ENCODE measurements at places on chromosomes 16 and 17. TPM values are rescaled to one million over a fixed set of nuclear protein-coding genes. Genes with fewer than 3 reads are reported as not detected.

The HOXB1 gene
- total RNA-seq, result not detected

DNA sequence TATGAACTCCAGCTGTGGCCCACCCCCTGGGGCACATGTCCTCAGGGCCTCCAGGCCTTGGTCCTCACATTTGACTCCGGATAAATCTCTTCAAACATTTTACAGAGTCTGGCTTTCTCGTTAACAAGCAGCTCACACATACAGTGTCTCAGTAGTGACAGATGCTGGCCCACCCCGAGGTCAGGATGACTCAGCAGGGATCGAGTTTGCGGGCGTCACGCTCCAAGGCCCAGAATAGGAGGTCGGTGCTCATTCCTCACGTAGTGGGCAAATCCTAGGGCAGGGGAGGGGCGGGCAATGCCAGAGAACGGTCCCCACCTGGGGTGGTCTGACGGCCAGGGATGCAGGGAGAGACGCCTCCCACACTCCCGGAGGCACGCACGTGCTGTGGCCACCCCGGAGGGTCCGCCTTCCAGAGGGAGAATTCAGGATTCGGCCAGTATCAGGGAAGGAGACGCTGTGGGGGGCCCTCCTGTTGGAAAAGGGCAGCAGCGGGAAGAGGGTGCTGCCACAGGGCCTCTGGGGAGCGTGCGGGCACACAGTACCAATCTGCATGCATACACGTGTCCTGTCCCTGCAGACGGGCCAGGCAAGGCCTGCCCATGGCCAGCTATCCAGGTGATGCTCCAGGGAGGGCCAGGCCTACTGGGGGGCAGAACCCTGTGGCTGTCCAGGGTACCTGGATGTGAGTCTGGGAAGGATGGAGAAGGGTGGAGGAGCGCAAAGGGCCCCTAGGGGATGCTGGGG, 8.6 kb downstream of the SLC7A5 start:
- H3K4me3 ChIP-seq, result no peak overlapping the region
- no peaks in the 10 kb centered on the region for H3K27me3 ChIP-seq
- peaks cover 51% of the 10 kb centered on the region for H3K4me1 ChIP-seq
- H3K27ac ChIP-seq, result no peak overlapping the region
- DNase-seq, result peak; percentile 72
- H3K36me3 ChIP-seq, result no peaks in the 10 kb centered on the region

- H3K4me1 ChIP-seq, result peaks cover 66% of the 10 kb centered on the region
- peak overlapping the region; percentile 47 for H3K27ac ChIP-seq
- DNase-seq, result no peak
- no peaks in the 10 kb centered on the region for H3K27me3 ChIP-seq
Measured at GRCh38 chr17:77461277-77462057, 320.7 kb downstream of the SEC14L1 start.

- H3K4me3 ChIP-seq, result no peak overlapping the region
- H3K27me3 ChIP-seq, result no peaks in the 10 kb centered on the region
- H3K27ac ChIP-seq, result peak overlapping the region; percentile 79
- H3K4me1 ChIP-seq, result peaks cover 15% of the 10 kb centered on the region
Measured at GRCh38 chr17:72976971-72977770, 115.3 kb downstream of the SLC39A11 start.

The VWA3A gene
- 0.09 TPM for total RNA-seq

- H3K4me3 ChIP-seq, result no peak overlapping the region
- H3K27me3 ChIP-seq, result no peaks in the 10 kb centered on the region
- H3K27ac ChIP-seq, result peak overlapping the region; percentile 51
- DNase-seq, result peak; percentile 76
- H3K36me3 ChIP-seq, result no peaks in the 10 kb centered on the region
Measured at GRCh38 chr16:56874800-56875199, 9.8 kb downstream of the SLC12A3 start.

DNA sequence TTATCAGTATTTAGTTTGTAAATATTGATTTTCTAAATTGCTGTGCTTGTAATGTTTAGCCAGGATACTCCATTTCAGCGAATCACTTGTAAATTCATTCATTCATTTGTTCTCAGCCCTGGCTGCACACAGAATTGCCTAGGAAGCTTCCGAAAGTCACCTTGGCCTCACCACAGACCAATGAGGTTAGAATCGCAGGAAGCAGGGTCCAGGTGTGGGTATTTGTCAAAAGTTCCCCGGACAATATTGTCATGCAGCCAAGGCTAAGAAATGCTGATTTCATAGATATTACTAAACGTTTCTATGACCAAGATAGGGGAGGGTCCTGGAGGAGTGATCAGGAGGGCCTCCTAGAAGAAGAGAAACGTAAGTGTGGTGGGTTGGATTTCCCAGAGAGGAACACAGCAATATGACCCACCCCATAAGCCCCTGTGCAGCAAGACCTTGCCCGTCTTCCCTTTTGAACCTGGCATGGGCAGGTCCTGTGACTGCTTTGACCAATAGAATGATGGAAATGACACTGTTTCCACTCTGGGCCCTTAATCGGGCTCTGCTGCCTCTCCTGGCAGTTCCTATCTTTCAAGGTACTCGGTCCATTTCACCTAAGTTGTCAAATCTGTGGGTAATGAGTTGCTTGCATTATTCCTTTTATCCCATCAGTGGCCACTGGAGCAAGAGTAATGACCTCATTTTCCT, 238.7 kb downstream of the FOXL1 start:
- no peak overlapping the region for H3K4me3 ChIP-seq
- H3K27ac ChIP-seq, result no peak overlapping the region
- peaks cover 46% of the 10 kb centered on the region for H3K27me3 ChIP-seq
- H3K36me3 ChIP-seq, result no peaks in the 10 kb centered on the region

The HS3ST3B1 gene
- total RNA-seq, result 1.6 TPM

GRCh38 chr16:57357330-57358085, 1.1 kb upstream of the CCL22 start:
- no peaks in the 10 kb centered on the region for H3K4me1 ChIP-seq
- no peak overlapping the region for H3K27ac ChIP-seq
- no peak overlapping the region for H3K4me3 ChIP-seq

DNA sequence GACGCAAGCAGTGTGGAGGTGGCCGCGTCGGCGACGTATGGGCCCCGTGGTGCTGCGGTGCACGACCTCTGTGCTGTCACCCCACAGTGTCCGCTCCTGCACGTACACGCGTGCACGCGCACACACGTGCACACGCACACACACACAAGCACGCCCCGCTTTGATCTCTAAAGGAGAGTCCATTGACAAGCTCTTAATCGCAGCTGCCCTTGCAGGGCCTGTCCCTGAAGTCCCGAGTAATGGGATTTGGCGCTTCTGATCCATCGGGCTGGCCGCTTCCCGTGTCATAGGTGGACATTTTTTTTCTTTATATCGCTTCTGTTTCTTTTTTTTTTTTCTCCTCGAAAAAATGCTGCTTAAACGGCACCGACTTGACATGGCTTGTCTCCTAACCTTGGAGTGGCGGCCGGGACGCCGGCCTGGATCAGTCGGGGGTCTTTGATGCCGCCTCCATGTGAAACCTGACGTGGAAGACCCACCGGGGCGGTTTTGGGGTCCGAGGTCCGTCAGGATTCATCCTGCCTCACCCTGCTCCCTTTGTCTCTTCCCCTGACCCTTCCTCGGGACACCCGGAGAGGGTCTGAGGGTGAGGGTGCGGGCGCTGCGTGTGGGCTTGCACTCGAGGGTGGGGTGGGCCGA, 8.3 kb upstream of the AXIN1 start:
- DNase-seq, result no peak
- H3K4me1 ChIP-seq, result no peaks in the 10 kb centered on the region
- peaks cover 11% of the 10 kb centered on the region for H3K27me3 ChIP-seq
- no peak overlapping the region for H3K27ac ChIP-seq

- peak overlapping the region; percentile 39 for H3K27ac ChIP-seq
- H3K4me3 ChIP-seq, result no peak overlapping the region
- H3K36me3 ChIP-seq, result no peaks in the 10 kb centered on the region
- DNase-seq, result peak; percentile 65
- H3K4me1 ChIP-seq, result peaks cover 66% of the 10 kb centered on the region
Measured at GRCh38 chr17:34248511-34249024, 6.5 kb upstream of the CCL2 start.

DNA sequence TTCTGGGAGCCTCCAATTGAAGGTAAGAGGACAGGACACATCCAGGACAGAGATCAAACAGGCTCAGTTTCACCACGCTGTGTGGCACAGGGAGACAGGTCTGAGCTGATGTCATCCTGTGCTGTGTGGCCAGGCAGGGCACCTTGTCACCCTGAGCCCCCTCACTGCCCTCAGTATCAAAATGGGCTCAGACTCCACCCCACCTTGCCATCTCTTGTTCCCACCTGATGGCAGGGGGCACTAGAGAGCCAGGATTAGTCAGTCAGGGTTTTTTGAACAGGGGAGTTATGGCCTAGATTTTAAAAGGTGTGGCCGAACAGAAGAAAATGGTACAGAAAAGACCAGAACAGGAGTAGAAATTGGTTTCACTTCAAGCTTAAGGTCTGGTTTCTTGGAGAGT, 2.6 kb downstream of the KAT2A start:
- no peaks in the 10 kb centered on the region for H3K27me3 ChIP-seq
- H3K36me3 ChIP-seq, result peaks cover 57% of the 10 kb centered on the region
- peaks cover 28% of the 10 kb centered on the region for H3K4me1 ChIP-seq
- DNase-seq, result no peak
- H3K4me3 ChIP-seq, result no peak overlapping the region
- H3K27ac ChIP-seq, result no peak overlapping the region

DNA sequence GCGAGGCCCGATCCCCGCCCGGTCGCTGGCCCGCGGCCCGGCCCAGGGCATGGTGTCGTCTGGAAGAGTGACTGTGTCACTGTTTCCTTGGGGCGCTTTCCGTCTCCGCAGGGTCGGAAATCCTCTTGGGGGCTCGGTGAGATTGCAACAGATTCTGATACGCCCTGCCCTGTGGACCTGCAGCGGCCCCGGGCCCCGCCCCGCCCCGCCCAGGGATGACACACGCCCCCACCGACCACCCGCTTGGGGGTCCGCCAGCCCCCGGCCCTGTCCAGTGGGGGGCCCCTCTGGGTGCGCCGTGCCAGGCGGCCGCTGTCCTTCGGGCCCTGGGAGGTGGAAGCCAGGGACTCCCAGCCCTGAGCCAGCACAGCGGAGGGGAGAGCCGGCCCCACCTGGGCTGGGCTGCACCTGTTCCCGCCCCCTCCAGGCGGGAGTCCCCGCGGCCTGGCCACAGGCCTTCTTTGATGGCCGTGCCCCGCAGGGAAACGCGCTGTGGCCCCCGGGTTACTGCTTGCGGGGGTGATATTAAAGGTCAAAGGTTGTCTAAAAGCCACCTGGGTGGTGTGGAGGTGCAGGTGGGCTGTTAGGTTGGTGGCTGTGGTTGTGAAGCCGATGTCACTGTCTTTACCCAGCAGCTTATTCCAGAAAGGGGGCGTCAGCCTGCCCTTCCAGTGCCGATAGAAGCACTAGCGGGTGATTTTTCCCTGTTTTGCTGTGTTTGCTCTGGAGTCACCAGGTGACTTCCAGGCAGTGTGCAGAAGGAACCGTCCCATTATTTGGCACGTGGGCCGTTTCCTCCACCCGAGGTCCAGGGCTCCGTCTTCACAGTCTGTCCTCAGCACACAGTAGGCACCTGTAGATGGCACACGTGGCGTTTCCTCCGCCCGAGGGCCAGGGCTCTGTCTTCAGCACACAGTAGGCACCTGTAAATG, 752 bp downstream of the TBC1D24 start:
- DNase-seq, result no peak
- no peaks in the 10 kb centered on the region for H3K36me3 ChIP-seq
- H3K27me3 ChIP-seq, result peaks cover 18% of the 10 kb centered on the region

The MEFV gene
- 0.27 TPM for total RNA-seq

DNA sequence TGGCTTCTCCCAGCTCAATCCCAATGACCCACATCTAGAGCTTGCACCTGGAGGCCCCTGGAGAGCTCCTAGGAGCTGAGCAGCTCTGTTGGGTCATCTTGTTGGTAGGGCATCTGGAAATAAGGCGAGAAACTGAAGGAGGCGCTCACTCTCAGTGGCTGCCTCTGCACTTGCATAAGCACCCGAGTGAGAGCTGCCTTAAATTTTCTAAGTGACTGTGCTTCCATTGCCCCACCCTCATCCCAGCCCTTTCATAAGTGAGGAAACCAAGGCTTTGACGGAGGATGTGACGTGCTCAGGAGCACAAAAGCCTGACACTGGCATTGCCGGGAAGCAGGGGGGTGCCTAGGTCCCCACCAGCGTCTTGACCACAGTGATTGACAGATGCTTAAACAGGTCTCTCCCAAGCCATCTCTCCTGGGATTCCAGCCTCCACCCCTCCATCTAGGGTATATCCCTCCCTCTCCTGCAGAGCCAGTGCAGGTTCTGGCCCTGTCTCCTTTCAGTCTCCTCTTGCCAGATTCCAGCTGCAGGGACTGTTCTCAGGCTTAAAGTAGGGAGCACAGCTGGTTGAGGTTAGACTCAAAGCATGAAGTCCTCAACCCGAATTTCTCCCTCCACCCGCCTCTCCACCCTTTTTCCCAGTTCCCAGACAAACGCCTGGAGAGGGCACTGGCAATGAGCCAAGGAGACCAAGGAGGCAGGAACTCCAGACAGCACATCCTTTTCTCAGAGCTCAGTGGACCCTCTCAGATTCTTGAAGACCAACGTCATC, 113.7 kb downstream of the IRX5 start:
- no peak overlapping the region for H3K4me3 ChIP-seq
- no peak overlapping the region for H3K27ac ChIP-seq
- peaks cover 2% of the 10 kb centered on the region for H3K27me3 ChIP-seq
- no peaks in the 10 kb centered on the region for H3K36me3 ChIP-seq
- no peak for DNase-seq

GRCh38 chr17:70181376-70181775, 12.0 kb downstream of the KCNJ2 start:
- no peaks in the 10 kb centered on the region for H3K4me1 ChIP-seq
- no peaks in the 10 kb centered on the region for H3K27me3 ChIP-seq
- no peak overlapping the region for H3K4me3 ChIP-seq
- H3K36me3 ChIP-seq, result peaks cover 5% of the 10 kb centered on the region
